ENCODE measurements at places on chromosomes 16 and 17. TPM values are rescaled to one million over a fixed set of nuclear protein-coding genes. Genes with fewer than 3 reads are reported as not detected.

- no peak for DNase-seq
Measured at GRCh38 chr17:53942436-53942835, 119.7 kb downstream of the KIF2B start.

DNA sequence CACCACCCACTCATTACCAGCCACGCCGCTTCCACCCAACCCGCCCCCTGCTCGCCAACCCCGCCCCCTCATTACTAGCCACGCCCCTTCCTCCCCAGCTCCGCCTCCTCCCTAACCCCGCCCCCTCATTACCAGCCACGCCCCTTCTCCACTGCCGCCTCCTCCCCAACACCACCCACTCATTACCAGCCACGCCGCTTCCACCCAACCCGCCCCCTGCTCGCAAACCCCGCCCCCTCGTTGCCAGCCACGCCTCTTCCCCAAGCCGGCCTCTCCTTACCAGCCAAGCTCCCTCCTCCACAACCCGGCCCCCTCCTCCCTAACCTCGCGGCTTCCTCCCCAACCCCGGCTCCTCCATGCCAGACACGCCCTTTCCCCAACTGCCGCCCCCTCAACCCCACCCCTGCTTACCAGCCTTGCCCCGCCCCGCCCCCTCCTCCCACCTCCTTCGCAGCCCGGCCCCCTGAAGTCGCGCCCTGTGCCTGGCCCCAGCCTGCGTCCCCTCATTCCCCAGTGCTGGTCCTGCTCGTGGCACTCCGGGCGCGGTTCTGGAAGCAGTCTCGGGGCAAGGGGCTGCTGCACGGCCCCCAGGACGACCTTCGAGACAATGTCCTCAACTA lies 7.3 kb downstream of the SLC22A31 start:
- DNase-seq = no peak

DNA sequence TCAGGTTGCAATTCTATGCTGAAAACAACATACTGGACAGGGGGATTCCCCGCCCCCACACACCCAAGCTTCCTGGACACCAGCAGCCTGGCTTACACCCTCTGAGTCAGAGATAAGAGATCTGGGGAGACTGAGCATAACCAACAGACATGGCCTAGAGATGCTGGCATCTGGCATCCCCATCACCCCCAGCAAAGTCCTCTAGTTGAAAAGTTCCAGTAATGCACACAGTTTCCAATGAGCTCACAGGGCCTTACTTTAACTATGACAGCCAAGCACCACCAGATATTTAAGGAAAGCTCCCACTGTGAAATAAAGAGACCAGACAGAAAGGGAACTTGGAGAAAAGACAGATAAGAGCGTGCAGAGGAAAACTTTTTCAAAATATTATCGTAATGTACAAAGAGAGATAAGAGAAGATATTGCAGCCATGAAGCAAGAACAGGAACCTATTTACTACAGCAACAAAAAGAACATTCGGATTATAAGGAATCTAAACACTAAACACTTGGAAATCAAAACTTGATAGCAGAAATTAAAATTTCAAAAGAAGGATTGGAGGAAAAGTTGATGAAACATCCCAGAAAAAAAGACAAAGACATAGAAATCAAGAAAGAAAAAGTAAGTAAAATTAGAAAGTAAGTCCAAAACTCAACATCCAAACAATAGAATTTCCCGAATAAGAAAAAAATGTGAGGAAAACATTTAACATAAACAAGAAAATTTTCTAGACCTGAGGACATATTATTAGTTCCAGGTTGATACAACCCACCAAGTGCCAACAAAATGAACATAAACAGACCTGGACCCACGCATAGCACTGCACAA lies 17.2 kb upstream of the ALOX15 start:
- DNase-seq = no peak

GRCh38 chr16:49116873-49117272 lies 164.8 kb downstream of the CBLN1 start:
- no peak for DNase-seq

DNA sequence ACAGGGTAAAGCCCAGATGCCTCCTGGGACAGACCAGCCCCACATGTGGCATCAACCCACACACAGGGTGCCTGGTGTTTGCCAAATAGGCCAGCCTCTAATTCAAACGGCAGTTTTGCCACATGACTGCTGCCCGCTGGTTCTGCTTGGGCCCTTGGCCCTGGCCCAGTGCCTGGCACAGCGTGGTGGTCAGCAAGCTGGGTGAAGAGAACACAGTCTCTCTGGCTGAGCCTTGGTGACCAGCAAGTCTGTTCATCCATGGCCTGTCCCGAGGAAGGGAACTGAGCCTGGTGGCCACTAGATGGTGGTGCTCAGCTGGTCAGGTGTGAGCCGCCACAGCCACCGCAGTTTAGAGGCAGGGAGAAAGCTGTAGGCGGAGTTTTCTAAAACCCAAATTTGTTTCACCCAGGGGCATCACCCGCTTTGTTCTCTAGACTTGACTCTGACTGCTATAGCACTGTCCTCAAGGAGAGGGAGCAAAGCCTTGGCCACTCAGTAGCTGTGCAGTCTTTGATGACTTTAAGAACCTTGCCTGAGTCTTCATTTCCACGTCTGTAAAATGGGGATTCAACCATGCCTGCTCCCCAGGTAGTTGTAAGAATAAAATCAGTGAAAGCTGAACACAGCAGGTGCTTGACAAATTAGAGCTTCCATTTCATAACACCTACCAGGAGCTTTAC lies 4.7 kb upstream of the GFAP start:
- DNase-seq = peak; percentile 81

DNA sequence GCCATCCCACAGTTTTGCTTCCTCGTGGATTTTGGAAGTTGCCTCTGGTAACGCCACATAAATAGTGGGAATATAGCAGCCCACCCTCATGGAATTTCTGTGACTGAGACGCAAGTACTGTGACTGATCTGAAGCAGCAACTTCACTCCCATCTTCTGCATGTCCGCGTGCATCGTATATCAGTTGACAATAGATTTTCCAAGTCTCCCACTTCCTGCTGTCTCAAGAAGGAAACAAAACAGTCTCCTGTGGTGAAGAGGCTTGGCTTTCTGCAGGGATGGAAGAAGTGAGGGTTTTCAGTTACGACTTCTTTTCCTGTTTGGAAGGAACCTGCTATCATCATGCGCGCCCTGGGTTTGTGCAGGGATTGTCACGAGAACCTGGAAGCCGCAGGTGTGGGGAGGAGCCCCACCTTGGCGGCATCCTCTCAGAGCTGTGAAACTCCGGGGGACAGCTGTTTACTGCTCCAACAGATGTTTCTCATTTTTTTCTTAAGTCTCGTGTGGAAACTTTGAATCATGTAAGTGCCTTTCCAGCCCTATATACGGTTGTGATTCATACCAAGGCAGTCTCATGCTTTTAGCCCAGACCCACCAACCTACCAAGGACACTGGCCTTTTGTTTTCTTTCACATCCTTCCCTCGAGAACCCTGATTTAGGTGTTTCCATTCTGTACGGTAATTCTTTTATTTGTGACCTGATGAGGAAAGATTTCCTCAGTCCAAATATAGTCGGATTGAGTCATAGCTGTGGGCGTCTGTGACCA lies 57.5 kb downstream of the WIPI1 start:
- DNase-seq = no peak

- no peak for DNase-seq
Measured at GRCh38 chr16:8430401-8430800, 159.9 kb downstream of the TMEM114 start.

DNA sequence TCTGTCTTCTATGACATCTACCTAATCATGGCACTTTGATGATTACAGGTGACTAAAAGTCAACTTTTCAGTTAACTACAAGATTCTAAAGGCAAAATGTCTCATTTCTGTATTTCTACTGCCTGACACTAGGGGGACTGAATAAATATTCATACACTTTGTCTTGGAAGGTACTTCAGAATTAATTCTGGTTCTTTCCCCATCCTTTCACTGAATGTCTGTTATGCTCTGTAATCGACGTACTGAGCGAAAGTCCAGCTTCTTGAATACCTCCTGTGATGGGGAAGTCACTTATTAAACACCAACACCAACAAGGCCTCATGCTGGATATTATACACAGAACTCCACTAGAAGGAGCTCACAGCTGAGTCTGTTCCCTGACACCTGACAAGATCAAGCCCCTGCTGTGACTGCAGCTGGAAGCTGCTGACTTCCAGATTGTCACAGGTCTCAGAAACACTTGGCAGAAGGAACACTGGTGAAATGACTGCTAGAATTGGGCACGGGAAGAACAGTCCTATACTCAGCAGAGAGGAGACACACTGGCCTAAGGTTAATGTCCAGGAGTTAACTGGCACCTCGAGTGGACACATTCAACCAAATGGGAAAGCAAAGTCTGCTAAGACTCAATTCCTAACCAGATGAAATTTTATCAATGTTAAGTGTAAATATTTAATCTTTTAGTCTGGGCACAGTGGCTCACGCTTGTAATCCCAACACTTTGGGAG lies 31.9 kb downstream of the CMC2 start:
- no peak for DNase-seq

Gene GAS2L2
- not detected for total RNA-seq

Measured in NCI-H460 (cell line).